Activated CD4-positive, alpha-beta memory T cell treated with anti-CD3 and anti-CD28 coated beads, Interleukin-2, amount 10 ng/mL, durations not matched to agents 7 days and 5 days (primary cell): ENCODE measurements at places on chromosomes 13 and 19. TPM values are rescaled to one million over a fixed set of nuclear protein-coding genes. Genes with fewer than 3 reads are reported as not detected.

The SCN1B gene
- 0.43 TPM for total RNA-seq

The RYR1 gene
- 3.9 TPM for total RNA-seq

The YJEFN3 gene
- 8.2 TPM for total RNA-seq

The IL12RB1 gene
- 70.6 TPM for total RNA-seq

The CYTH2 gene
- total RNA-seq = 53.2 TPM

The NANOS3 gene
- 0.95 TPM for total RNA-seq

The CGB1 gene
- total RNA-seq = not detected

The PGLYRP1 gene
- total RNA-seq = not detected

The NLRP5 gene
- not detected for total RNA-seq

The BSPH1 gene
- not detected for total RNA-seq

The ESD gene
- 76.9 TPM for total RNA-seq

The ZNF610 gene
- 1.2 TPM for total RNA-seq

The ZNF555 gene
- total RNA-seq = 2.7 TPM

The ZNF562 gene
- total RNA-seq = 22.5 TPM

The ZNF20 gene
- 5.3 TPM for total RNA-seq

The PGLYRP2 gene
- 0.08 TPM for total RNA-seq

The CLDND2 gene
- total RNA-seq = 8.2 TPM

The ZNF17 gene
- 12.6 TPM for total RNA-seq

The APLP1 gene
- 0.76 TPM for total RNA-seq

The C13orf46 gene
- 2.5 TPM for total RNA-seq

The BABAM1 gene
- 98.5 TPM for total RNA-seq

The ATP4A gene
- total RNA-seq = not detected

The WDR87 gene
- total RNA-seq = not detected

The GDF15 gene
- total RNA-seq = not detected

The RPL28 gene
- total RNA-seq = 3,004 TPM

The RNF17 gene
- total RNA-seq = not detected

The ZNF813 gene
- total RNA-seq = 3.8 TPM

The TEAD2 gene
- not detected for total RNA-seq

The EDNRB gene
- not detected for total RNA-seq

The TMEM150B gene
- 2.0 TPM for total RNA-seq

The FFAR2 gene
- total RNA-seq = not detected
